Fibroblast of lung (primary cell): ENCODE measurements at places on chromosomes 4 and X. TPM values are rescaled to one million over a fixed set of nuclear protein-coding genes. Genes with fewer than 3 reads are reported as not detected.

The PAGE2B gene
- not detected in 2 replicates for total RNA-seq

The AFP gene
- total RNA-seq = under 0.01 and 0.83 TPM in 2 replicates

The PPP1R2C gene
- not detected in 2 replicates for total RNA-seq

The CHRNA9 gene
- total RNA-seq = not detected in 2 replicates

The FBXL5 gene
- total RNA-seq = 120 and 131 TPM in 2 replicates

The TEX13C gene
- not detected in 2 replicates for total RNA-seq

The CNKSR2 gene
- 0.33 and 1.5 TPM in 2 replicates for total RNA-seq
